ENCODE measurements at places on chromosomes 11 and 22. TPM values are rescaled to one million over a fixed set of nuclear protein-coding genes. Genes with fewer than 3 reads are reported as not detected.

Gene YPEL4
- polyA plus RNA-seq: not detected

Gene TTC28
- polyA plus RNA-seq: 0.30 TPM

Gene TRIM22
- polyA plus RNA-seq: 210 TPM

Gene KLHL35
- 0.48 TPM for polyA plus RNA-seq

Gene ELFN2
- polyA plus RNA-seq: not detected

Gene KDM4D
- polyA plus RNA-seq: 0.99 TPM
